ENCODE measurements at places on chromosomes 12 and 14.

DNA sequence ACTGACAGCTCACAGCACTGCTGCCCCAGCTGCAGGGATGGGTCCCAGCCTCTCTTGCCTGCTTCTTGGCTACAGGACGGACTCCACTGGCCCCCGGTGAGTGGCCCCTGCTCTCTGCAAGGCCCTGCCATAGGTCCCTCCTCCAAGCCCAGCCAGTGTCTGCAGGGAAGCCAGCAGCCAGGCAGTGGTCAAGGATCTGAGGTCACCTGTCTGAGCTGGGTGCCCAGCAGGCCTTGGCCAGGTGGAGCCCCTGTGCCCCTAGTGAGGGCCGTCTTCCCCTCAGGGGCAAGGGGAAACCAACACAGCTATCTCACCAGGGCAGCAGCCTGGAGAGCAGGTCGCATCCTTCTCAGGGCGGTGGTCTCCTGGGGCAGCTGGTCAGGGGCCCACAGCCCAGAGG lies 13.2 kb downstream of the XRCC3 start:
- ATAC-seq, result no peak

GRCh38 chr12:123238961-123239360 lies 5.7 kb downstream of the MTRFR start:
- ATAC-seq, result no peak

DNA sequence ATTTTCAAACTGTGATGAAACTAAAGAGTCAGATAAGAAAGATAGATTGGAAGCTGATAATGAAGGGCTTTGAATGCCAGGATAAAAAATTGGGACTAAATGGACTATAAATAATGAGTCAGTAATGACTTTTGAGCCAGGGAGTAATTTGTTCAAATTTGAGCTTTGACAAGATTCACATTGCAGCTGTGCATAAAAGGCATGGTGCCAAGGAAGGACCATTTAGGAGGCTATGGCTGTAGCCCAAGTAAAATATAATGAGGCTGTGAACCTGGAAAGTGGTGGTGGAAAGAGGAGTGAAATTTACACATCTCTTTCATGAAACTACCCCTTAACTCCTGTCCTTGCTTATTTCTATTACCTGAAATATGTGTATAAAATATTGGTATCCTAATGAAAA lies 218.5 kb downstream of the SLC6A15 start:
- ATAC-seq, result no peak

DNA sequence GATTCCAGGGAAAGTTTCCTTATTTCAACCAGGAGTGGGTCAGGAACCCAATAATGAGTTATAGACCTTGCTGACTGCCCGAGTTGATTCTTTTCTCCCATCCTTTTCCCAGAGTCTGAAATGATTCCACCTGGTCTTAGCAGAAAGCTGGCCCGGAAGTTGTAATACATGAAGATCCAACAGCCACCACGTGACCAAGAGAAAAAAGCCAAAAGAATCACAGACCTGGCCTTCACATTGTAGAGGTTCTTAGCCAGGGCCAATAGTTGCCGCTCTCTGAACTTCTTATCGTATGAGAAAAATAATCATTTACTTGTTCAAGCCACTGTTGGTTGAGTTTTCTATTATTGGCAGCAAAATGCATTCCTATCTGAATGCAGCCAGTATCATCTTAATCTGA lies 161.2 kb upstream of the HMGA2 start:
- no peak for ATAC-seq

- ATAC-seq, result no peak
These were observed 90.1 kb downstream of the PTPRR start for GRCh38 chr12:70830221-70831061.

DNA sequence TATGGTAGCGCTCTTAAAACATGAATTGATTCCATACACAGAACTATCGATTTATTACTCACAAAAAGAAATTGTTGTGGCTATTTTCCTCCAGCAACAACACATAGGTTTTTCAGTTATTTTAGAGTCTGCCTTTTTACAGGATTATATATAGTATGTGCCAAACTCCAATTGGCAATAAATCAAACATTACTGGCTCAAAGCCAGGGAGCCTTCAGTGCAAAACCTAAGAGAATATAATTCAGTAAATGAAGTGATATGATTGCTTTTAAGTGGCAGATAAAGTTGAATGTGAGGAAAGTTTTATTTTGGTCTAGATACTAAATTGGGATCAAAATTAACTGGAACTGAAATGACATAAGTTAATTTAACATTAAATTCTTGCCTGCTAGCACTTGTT lies 234.8 kb downstream of the PIK3C2G start:
- ATAC-seq, result no peak

DNA sequence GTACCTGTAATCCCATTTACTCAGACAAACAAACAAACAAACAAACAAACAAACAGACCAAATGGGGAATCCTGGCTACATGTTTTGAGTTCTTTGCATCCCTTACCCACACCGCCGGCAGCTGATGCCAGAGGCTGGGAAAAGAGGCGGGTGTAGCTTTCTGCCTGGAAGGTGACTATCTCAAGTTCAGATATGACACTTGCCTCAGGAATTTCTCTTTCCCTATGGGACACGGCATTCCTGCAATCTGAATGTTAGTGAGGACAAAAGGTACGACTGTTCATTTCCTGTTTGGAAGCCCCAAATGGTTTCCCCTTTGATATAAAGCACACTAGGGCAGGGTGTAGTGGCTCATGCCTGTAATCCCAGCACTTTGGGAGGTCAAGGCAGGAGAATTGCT lies 2.9 kb downstream of the MYL2 start:
- no peak for ATAC-seq

DNA sequence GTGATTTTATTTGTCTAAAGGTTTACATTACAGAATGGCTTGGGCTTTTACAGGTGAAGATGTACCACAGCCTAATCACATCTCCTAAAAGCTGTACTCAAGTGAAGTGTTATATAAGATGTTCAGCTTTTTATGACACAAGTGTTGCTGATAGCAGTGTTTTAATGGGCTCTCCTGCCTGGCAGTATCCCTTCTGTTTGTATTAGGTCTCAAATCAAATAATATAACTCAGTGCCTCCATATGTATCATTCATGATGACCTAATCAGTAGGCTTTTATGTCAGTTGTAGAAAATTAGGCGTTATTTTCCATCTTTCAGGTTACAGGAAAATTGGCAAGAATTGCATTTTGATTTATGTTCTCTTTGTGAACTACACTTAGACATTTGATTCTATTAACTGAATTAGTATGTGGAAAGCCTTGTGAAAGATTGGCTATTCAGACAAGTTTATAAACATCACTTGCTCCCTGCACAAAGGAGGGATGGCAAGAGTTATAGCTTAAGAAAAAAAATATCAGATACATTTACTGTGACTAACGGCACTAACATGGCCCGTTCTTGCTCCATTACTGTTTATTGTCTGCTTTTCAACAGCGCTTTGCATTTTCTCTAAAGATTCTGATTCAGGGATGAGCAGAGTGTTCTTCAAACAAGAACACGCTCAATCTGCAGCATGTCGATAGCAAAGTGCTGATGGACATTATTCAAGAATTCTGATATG lies 143.7 kb upstream of the DIO2 start:
- no peak for ATAC-seq

GRCh38 chr12:111677186-111677585 lies 8.6 kb downstream of the BRAP start:
- ATAC-seq, result no peak

GRCh38 chr12:123571343-123571813 lies 13.0 kb upstream of the TMED2 start:
- no peak for ATAC-seq
